ENCODE measurements at places on chromosomes 6 and 20.

DNA sequence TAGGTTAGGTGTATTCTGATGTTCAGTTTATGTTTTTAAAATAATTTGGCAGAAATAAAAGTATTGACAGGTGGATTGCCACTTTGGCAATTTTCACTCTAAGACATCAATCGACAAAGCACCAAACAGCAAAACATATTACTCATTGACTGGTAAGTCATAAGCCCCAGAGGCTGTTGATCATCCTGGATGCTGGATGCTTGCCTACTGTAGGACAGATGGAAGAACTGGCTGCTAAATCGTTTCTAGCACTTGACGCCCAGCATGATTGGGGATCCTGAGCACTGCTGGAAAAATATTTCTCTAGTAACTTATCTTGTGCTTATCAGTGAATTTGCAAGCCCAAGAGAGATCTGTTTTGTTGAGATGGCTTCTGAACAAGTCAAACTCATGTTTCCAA, 1001.9 kb upstream of the FLRT3 start:
- no peak for ATAC-seq

DNA sequence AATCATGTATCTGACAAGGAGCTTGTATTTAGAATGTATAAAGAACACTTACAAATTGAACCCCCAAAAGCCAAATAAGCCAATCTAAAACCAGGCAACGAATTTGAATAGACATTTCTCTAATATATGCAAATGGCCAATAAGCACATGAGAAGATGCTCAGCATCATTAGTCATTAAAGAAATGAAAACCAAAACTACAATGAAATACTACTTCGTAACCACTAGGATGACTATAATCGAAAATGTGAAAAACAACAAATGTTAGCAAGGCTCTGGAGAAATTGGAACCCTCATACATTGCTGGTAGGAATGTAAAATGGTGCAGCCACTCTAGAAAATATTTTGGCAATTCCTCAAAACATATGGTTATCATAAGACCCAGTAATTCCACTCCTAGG, 105.8 kb upstream of the TOP1 start:
- ATAC-seq = peak; percentile 68

DNA sequence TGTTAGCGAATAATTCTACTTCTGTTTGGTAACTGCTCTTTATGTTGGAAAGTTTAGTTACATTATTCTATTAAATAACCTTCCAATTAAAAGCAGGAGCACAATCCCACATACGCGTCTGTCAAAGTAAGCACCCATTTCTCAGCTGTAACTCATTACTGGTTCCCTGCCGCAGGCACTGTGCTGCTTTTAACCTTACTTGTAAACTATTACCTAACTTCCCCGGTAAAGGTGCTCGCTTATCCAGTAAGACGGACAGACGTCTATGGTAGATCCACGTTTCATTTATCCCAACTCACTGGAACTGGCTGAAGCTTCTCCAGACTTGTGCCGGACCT, 529 bp upstream of the ENPP4 start:
- ATAC-seq = peak; percentile 26

DNA sequence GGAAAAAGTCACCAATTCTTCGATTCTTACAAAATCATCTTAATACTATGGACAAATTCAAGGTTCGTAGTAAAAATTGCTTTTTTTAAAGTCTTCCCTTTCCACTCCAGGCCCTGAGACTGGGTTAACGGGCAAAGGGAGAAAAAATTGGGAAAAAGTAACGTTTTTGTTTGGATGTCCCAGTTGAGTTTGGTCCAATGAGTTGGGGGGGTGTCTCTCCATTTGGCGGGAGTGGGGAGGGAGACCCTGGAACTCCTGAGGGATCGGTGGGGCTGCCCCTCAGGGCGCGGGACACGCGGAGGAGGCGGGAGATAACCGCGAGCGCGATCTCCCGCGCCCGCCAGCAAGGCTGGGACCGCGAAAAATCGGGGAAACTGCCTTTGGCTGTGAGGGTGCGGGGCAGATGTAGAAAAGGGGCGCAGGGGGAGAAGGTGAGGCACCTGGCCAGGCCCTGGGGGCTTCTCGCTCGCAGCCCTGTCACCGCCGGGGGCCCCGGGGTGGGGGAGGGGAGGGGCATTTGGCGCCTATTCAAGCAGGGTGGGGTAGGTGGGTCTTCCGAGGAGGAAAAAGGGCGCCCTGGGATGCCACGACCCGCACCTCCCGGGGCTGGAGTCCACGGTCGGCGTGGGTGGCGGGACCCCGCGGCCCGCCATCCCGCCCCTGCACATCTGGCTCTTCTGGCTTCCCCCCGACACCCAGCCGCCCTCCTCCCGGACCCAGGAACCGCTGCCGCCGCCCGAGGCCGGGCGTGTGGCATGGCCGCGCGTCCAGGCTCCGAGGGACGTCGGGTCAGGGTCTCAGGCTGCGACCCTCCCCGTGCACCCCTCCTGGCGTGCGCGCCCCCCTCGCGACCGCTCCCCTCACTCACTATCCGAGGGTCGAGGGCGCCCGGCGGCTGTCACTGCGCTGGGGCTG, 595 bp downstream of the FBXO5 start:
- no peak for ATAC-seq

- ATAC-seq = no peak
These were observed 192.8 kb upstream of the PHACTR1 start for GRCh38 chr6:12523726-12524125.
